Kidney epithelial cell (primary cell): ENCODE measurements at places on chromosomes 7 and 10.

GRCh38 chr7:132966754-132967469 is 115.0 kb downstream of the CHCHD3 start:
- no peak for DNase-seq

DNA sequence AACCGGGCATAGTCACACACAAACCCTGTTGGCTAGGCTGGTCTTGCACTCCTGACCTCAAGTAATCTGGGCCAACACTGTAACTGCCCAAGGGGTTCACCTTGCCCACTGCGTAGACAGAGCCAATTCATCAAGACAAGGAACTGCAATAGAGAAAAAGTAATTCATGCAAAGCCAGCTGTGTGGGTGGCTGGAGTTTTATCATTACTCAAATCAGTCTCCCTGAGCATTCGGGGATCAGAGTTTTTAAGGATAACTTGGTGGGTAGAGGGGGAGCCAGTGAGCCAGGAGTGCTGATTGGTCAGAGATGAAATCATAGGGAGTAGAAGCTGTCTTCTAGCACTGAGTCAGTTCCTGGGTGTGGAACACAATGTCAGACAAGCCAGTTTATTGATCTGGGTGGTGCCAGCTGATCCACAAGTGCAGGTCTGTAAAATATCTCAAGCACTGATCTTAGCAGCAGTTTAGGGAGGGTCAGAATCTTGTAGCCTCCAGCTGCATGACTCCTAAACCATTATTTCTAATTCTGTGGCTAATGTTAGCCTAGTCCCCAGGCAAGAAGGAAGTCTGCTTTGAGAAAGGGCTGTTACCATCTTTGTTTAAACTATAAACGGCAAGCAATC is 15.6 kb upstream of the FXYD4 start:
- no peak for DNase-seq

GRCh38 chr7:130941322-130942210 is 207.6 kb upstream of the KLF14 start:
- DNase-seq: no peak

DNA sequence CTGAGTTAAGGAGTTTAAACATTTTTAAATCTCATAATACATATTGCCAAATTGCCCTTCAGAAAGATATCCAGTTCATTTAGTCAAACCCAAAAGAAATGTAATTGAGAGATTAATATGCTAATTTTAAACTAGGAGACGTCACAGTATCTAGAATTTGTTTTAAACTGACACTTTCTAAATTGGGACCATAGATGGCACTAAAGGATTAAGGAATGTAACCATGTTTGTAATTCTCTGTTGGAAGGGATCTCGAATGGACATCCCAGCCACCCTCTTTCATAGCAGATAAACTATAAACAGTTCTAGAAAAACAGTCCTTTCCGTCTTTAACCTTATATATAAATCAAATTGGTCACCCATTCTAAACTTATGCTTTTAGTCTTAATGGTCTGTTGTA is 30.0 kb upstream of the SAMD9L start:
- DNase-seq: no peak

GRCh38 chr7:14850039-14850438 is 52.5 kb downstream of the DGKB start:
- no peak for DNase-seq

DNA sequence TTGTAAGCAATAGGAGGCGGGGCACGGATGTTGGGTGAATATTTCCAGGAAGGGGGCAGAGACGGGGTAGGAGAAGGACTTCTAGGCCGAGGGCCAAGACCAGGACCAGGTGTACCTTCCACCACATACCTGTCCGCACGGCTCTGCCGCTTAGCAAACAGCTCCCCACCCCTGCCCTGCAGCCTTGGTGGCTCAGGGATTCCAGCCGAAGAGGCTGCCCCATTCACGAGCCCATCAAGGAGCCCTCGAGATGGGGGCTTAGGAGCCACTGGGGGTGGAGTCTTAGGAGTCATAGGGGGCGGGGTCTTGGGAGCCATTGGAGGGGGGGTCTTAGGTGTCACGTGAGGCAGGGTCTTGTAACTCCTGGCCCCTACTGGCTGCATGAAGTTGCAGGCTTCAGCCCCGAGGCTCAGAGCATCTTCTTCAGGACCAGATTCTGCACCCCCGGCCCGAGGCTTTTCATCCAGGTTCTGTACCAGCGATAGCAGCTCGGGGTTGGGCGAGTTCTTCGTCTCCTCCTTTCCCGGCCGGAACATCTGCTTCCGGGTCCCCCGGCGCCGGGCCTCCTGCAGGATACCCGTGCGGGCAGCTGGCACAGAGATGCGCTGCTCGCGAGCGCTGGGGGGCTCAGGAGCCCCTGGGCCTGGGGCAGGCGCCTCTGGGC is 6.1 kb upstream of the MYOZ1 start:
- DNase-seq: no peak
